ENCODE measurements at places on chromosomes 1 and 21.

GRCh38 chr1:41434306-41434705, 50.2 kb downstream of the EDN2 start:
- DNase-seq = no peak

DNA sequence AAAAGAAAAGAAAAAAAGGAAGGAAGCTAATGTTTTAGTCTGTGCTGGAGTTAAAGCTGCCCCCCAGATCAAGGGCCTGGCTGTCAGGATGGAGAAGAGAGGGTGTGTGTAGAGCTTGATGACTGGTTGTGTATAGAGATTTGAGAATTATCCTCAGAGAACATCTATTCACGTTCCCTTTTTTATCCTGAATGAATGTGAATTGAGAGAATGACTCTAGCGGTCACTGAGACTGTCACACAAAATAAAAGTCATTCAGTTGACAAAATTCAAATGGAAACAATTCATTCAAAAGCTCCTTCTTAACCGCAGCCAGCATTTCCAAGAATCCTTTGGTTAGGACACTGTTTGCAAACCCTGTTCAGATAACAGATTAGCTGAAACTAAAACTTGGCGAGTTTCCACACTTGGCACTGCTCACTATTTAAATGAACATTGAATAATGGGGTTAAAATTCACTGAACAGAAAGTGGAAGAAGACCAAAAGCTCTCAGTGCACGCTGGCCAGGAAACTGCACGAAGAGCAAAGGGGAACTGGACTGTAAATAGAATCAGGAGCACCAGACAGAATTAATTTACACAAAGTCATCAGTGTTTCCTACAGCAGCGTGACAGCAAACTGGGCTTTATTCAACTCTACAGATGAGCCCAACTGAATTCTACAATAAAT, 13.6 kb upstream of the FAM89A start:
- DNase-seq = peak; percentile 16

- DNase-seq = no peak
These were observed 237.6 kb downstream of the GRIK3 start for GRCh38 chr1:36796733-36797132.

GRCh38 chr1:150066838-150067183, 765 bp upstream of the VPS45 start:
- no peak for DNase-seq
